ENCODE measurements at places on chromosomes 4 and X.
A peak's percentile ranks its signal among the peaks of the same experiment; 100 is the strongest.

DNA sequence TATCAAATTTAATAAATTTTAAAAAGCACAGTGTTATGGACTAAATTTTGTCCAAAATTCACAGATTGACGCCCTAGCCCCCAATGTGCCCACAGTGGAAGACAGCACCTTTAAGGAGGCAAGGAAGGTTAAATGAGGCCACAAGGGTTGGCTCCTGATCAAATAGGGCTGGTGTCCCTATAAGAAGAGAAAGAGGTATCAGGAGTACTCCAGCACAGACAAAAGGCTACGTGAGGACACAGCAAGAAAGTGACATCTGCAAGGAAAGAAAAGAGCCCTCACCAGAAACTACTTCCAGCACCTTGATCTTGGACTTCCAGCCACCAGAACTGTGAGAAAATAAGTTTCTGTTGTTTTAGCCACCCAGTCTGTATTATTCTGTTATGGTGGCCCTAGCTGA is 48.8 kb downstream of the FAM13A start:
- no peak for DNase-seq

DNA sequence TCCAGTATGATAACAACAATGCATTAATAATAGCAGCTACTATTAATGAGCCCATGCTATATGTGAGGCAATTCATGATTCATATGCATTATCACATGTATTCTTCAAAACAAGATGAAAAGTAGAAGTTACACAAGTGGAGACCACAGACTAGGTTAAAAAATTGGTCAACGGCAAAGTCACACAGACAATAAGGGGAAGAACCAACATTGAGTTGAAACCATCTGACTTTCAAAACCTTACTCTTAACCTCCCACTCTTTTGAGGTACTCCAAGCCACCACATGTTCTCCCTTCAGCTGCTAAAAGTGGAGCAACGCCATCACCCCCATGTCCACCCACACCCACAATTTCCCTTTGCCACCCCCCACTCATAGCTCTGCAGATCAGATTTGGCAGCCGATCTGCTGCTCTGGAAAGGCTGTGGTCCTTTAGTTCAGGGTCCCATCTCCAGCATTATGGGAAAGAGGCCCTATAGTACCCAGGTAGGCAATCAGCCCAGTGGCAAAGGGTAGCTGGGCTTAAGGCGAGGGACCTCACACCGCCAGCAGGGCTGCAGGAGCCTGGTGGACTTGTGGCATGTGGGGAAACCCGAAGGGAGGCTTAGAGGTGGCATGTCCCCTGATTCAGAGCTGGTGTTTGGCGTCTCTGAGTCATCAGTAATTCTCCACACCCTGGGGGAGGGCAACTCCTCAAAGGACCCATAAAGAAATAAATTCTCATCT is 33.5 kb upstream of the CYBB start:
- peak; percentile 41 for DNase-seq

DNA sequence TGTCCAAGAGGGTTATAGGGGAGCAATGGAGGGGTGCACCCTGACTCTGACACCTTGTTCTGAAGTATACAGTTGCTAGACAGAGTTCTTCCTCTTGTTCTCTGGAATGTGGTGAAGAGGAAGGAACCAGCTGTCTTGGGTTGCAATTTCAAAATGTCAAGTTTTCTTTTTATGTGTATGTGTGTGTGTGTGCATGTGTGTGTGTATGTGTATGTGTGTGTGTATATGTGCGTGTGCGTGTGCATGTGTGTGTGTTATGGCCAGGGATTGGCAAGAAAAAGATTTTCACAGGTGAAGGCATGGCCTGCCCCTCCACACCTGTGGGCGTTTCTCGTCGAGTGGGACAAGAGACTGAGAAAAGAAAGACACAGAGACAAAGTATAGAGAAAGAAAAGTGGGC is 81.6 kb upstream of the ADGRA3 start:
- DNase-seq: no peak

GRCh38 chr4:30653291-30653690 is 66.9 kb upstream of the PCDH7 start:
- DNase-seq: no peak

DNA sequence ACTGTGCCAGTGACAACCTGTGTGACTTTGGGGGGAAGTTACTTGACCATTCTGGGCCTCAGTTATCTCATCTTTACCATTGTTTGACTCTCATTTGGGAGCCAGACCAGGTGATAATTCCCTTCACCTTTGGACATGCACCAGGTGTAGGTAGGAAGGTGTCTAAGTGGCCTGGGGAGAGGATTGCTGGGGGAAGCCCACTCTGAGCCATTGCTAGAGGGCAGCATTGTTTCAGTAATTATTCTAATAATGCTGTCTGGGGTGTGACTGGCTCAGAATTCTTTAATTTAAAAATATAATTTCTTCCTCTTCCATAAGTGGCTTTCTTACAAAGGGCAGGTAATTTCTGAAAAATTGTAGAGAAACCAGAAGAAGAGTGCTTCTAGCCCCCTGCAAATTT is 104.3 kb downstream of the RTL9 start:
- no peak for DNase-seq

- no peak for DNase-seq
Observed at GRCh38 chrX:17095161-17095560, 148.7 kb downstream of the REPS2 start.

- DNase-seq: no peak
Observed at GRCh38 chr4:63393544-63393943, 1015.7 kb downstream of the TECRL start.

DNA sequence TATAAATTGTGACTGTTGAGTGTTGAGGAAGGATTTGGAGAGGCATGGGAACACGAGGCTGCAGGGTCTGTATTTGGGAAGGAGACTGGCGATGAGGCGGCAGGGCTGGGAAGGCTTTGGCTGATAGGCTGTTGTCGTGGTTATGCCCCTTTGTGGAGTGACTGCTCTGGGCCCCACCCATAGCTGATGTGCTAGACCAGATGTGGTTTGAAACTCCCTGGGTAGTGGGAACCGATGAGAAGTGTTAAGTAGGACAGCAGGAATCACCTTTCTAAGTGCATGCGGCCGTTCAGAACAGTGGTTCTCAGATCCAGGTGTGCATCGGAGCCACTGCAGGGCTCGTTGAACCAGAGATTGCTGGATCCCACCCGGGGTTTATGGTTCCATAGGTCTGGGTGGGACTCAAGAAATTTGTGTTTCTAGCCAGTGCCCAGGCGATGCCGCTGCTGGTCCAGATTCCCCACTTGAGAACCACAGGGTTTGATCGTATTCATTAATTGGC is 42.3 kb downstream of the TBC1D14 start:
- no peak for DNase-seq

GRCh38 chrX:136205882-136206380 is 45.3 kb downstream of the MAP7D3 start:
- DNase-seq: no peak

- DNase-seq: no peak
Observed at GRCh38 chr4:722169-722725, 16.6 kb downstream of the PCGF3 start.

GRCh38 chr4:26807330-26807729 is 53.3 kb upstream of the STIM2 start:
- DNase-seq: no peak

DNA sequence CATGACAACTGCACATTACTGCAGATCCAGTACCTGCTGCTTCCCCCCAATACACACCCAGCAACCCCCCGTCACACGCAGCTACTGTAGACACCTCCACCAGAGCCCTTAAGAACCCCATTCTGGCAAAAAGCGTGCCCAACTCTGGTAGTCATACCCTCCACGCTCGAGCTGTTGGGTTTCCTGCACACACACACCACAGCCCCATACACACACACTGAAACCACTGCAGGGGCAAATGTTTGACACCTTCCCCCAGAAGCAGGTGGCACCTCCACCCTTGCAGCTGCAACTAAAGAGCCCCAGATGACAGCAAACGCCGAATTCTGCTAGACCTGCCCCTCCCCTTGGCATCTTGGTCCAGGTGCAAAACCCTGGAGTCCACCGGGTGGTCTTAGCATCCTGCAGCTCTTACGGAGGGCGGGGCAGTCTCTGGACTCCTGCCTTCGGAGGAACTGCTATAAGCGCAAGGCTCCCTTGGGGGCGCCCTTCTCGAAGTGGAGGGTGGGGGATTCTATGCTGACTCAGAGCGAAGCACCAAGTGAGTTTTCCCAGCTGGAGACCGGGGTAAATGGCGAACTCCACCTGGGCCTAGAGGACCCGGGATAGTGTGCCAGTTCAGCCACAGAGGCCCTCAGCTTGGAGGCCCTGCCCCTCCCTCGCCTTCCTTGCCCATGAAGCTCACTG is 1.5 kb downstream of the FRMPD3 start:
- peak; percentile 26 for DNase-seq

DNA sequence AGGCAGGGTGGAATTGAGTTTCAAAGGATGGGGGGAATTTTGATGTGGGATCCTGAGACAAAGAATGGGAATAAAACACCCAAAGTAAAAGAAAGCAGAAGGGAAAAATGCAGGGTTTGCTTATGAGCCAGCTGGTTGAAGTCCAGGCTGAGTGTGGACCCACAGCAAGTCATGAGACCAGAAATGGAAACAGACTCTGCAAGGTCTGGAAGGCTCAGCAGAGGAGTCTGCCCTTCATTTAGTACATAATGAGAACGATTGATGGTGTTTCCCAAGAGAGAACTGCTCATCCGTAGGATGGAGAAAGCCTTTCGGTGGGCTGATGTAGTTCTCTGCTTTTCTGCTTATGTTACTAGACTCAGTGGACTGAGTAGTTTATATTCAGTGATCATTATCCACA is 259.1 kb downstream of the C4orf33 start:
- DNase-seq: no peak

DNA sequence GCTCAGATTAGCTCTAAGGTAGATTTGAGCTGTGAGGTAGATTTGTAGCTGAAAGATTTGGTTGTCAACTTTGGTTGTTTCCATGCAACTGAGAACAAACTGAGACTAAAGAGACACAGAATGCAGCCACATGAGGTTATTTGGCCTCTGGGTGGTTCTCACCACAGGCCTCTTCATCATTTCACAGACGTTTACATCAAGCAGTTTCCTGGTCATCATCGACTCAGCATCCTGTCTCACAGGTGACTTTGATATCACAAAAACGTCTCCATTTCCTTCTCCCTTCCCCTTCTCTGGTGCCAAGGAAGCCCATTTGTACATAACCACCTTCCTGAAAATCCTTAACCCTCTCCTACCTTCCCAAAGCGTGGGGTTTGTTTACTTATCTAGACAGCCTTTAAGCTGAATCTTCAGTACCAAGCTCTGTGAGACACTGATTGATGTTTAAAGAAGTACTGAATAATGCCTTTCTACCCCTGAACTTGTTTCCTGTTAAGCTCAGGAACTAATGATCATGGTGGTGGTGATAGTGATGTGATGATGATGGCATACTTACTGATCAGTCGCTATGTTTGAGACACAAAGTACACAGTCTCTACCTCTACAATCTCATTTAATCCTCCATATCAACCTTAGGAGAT is 81.9 kb downstream of the FAM114A1 start:
- peak; percentile 42 for DNase-seq

DNA sequence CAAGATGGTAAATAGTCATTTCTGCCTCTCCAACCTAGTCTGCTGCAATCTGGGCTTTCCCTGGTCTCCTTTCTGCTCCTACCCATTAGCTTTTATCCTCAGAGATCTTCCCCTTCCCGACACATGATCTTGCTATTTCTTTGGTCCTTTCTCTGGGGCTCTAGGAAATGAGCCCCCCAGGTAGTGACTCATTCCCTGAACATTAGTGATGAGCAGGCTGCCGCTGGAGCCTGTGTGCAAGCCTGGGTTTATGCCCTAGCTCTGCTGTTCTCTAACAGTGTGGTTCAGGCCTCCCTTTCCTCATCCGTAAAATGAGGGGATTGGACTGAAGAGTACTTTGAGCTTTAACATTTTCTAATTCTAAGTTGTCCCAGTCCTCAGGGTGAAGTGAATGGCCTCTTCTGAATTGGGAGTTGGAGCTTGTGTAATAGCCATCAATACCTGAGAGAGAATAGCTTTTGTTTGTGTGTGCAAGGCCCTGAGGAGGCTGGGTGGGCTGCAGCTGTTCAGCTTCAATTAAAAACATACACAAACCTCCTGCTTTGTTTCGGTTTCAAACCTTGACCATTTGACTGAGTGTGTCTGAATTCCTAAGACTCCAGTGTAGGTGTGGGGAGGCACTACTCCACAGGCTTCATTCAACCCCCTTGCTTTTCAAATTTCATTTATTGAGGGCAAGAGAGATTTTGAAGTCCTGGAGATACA is 115.6 kb upstream of the SCML1 start:
- no peak for DNase-seq

- peak; percentile 28 for DNase-seq
Observed at GRCh38 chrX:107576841-107577240, 51.5 kb upstream of the PRPS1 start.

DNA sequence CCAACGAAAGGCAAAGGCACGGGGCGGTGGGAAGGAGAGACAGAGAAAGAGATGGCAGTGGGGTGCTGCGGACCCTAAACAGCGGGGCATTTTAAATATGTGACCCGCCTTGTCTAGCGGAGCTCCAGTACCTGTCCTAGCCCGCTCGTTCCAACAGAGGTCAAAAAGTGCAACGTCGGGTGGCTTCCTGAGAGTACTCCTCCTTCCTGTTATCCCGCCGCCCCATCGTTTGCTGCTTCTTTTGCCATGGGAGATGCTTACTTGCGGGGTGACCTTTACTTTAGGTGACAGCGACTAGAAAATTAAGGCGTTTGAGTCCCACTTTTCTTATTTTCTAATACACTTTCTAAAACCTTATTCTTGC is 735 bp downstream of the NRK start:
- DNase-seq: no peak

GRCh38 chr4:11426731-11427120 is 2.0 kb downstream of the HS3ST1 start:
- DNase-seq: no peak

GRCh38 chrX:35392232-35392631 is 405.9 kb upstream of the MAGEB16 start:
- DNase-seq: no peak

DNA sequence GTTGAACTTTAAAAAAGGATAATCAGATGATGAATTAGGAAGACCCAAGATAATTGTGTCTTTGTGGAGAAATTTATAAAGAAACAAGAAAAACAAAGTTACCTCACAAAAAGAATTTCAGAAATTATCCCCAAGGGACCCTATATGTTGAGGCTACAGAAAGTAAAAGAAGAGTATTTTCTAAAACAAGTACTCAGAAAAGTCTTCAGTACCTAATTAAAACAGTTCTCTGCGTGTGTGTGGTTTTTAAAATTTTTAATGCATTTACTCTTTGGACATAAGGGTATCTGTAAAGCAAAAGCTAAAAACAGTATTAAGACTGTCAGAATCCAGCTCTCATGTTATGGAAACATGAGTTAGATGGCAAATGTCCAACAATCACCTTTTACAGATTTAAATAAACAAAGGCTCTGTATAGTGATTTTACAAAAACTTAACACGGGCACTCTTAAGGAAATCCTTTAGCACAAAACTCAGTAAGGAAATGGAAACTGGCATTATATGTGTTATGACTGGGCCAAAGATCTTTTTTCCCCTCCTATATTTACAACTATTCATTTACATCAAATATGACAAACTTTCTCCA is 187.5 kb downstream of the NSUN7 start:
- DNase-seq: no peak

DNA sequence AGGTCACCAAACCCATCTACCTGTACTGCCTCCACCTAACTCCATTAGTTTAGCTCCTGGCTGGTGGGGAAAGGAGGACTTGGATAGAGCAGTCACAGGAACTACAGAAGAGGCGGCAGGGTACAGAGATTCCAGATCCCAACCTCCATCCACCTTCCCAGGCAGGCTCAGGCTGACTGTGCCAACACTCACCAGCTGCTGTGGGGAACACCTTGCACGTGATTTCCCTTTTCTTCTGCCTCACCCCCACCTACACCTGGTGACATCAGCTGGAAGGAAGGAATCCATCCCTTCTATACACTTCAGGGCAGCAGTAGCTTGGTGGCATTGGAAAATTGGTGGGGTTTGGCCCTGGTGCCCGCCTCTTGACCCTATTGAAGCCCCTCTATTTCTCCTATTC is 41.5 kb downstream of the EFNB1 start:
- DNase-seq: no peak

GRCh38 chr4:71404049-71404448 is 65.2 kb downstream of the SLC4A4 start:
- DNase-seq: no peak
